Astrocyte (in vitro differentiated cells and primary cell): ENCODE measurements at places on chromosomes 11 and 22.
A peak's percentile ranks its signal among the peaks of the same experiment; 100 is the strongest.

DNA sequence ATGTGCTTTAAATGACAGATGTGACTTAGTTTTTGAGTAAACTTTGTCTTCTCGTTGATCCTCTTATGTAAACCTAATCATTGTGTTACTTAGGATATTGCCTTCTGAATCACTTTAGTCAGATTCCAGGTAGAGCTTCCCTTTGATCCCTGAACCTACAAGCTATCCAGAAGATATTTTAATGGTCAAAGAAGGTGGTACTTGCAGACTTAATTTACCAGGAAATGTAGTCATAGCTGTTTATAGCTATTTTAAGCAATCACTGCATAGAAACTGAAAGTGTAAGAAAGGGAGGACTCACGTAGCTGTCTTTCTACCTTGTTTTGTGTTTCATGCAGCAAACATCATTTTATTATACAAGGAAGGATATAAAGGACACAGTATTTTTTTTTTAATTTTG lies 189.5 kb downstream of the DDX10 start:
- DNase-seq: peak; percentile 14

- DNase-seq: no peak
Measured at GRCh38 chr22:39115977-39116621, 19.1 kb downstream of the APOBEC3H start.

DNA sequence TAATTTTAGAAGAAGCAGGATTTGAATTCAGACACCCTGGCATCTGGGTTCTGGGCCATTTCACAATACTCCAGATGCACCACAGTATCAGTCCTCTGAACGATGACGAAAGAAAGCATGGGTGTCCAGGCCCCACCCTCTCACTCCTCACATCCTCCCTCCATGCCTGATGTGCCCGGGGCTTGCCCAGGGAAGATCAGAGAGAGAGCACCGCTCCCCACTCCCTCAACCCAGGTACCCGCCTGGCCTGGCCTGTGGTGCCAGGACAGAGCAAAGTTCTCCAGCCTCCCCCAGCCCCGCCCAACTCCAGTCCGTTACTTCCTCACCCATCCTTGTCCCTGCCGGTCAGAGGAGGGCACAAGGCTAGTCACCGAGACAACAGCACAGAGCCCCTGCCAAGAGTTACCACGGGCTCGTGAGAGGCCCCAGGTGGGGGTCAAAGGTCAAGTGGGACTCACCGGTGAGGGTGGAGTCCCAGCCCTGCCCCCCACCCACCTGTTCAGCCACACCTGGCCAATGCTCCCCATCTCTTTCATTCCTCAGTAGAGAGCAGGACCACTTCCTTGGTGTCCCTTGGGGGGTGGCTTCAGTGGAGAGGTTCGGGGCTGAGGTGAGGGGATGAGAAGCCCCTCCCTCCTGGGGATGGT lies 8.1 kb downstream of the BCL9L start:
- peak; percentile 68 for DNase-seq

- DNase-seq: no peak
Measured at GRCh38 chr22:30859714-30860095, 108.9 kb downstream of the MORC2 start.

DNA sequence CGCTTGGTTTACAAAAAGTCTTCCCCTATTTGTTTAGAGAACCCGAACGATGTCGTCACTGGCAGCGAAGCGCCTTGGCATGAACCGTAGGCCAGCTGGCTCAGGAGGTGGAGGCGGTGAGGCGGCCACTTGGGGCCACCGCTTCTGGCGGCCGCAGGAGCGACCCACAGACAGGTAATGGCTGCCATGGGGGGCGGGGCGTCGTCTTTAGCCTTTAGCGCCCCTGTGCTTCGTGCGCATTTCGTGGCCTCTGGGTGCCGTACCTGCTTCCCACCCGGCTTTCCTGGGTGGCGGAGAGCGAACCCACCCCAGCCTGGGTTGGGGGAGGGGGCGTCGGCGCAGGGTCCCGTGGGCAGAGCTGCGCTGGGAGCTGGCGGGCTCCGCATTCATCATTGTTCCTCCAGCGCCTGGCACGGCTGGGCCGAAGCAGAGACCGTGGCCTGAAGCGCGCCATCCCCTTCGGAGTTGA lies 469 bp upstream of the OSBP2 start:
- no peak for DNase-seq
